IMR-90 (cell line): ENCODE measurements at places on chromosomes 4 and X.

DNA sequence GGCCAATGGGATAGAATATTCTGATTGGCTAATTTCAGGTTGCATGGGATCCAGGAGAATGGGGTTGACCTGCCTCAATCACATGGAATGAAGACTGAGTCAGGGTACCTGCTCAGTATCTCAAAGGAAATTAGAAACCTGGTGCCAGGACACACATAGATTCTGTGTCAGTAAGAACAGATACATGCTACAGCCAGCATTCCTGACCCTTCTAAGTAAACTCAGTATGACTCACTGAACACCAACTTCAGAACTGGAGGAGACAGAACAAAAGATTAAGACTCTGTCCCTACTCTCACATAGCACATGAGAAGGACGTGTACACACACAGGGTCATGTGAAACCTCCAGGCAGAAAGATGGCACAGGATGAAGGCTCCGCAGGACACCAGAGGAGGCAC, 54.5 kb downstream of the FAM184B start:
- no peak for DNase-seq
- H3K4me1 ChIP-seq = no peaks in the 10 kb centered on the region
- no peak overlapping the region for H3K27ac ChIP-seq
- no peak overlapping the region for H3K4me3 ChIP-seq
- no peaks in the 10 kb centered on the region for H3K36me3 ChIP-seq

DNA sequence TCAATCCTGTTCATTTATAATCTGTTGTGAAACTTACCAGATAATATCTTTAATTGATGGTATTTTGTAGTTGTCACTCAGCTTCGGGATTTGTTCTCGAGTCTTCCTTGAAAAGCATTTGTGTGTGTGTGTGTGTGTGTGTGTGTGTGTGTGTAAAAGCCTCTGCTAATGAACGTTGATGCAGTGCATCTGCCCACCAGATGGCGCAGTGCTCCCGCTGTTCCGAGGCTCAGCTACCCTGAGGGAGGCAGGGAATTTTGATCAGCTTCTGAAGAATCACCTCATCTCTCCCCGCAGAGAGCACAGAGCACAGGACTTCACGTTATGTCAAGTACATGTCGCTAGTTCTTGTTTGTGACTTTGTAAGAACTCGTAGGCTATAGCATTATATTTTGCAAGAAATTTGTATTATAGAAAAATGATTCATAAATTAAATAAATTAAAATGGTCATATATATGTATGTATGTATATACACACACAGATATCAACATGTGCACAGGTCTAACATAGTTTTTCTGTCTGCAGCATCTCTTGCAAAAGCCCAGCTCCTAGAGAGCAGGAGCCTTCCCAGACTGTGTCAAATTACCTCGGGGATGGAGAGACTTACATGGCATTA, 316.7 kb upstream of the IGFBP7 start:
- H3K27ac ChIP-seq = no peak overlapping the region

DNA sequence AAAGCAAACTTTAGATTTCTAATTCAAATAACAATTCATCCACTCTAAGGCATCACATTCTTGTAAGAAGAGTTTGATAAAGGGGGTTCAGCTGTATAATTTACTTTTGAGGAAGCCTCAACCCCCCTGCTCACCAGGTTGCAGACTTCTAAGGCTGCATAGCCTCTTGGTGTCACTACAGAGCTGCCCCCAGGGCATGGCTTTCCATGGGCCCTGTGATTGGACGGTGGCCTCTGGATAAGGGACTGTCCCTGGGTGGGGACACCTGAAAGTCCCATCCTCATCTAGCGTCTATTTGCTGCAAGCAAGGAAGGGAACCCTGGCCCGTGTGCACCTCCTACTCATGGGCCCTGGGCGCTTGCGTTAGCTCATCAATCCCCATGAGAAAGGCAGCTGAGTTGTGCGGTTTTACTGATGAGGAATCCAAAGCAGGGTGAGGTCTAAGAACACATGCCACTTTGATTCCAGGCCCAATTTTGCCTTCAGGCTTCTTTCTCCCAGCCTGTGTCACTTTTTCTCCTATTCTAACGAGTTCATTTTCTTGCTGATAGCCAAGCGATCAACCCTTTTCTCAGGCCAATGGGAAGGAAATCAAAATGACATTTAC, 51.8 kb downstream of the SCML1 start:
- no peak overlapping the region for H3K27ac ChIP-seq
- DNase-seq = no peak
- no peak overlapping the region for H3K4me3 ChIP-seq
- H3K4me1 ChIP-seq = no peaks in the 10 kb centered on the region
- H3K27me3 ChIP-seq = peaks cover 1% of the 10 kb centered on the region; the same call in 1 of the 2 replicates
- H3K36me3 ChIP-seq = no peaks in the 10 kb centered on the region

DNA sequence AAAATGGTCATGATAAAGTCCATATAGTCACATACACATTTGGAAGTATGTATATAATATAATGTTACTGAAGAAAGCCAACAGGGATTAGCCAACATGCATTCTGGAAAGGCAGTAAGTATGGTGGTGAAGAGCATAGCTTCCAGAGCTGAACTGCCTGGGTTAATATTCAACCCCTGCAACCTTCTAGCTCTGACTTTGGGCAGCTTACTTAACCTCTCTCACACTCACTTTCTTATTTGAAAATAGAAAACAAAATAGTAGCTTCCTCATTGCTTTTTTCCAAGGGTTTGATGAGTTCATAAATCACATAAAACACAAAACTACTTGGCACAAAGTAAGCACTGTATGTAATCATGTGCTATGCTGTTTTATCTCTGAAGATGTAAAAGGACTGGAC, 216.4 kb downstream of the CHIC2 start:
- H3K4me1 ChIP-seq = peaks cover 10% of the 10 kb centered on the region
- H3K27me3 ChIP-seq = no peaks in the 10 kb centered on the region
- DNase-seq = no peak
- no peaks in the 10 kb centered on the region for H3K36me3 ChIP-seq

DNA sequence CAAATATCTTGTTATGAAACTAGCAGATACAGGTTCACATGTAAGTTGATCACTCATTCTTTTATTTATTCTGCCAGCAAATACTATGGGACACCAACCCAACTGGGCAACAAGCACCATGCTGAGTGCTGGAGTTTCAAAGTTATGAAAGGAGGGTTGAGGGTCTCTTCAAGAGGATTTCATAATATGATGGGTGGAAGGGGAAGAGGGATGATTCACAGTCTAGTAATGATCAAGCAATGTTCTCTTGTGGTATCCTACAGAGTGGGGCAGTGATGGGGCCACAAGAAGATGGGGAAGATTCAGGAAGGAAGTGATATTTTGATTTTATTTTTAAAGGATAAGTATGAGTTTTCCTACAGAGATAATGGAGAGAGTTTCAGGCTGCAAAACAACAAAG, 46.2 kb upstream of the TXK start:
- H3K4me3 ChIP-seq = no peak overlapping the region
- H3K27ac ChIP-seq = no peak overlapping the region
- DNase-seq = peak; percentile 4
- no peaks in the 10 kb centered on the region for H3K27me3 ChIP-seq

DNA sequence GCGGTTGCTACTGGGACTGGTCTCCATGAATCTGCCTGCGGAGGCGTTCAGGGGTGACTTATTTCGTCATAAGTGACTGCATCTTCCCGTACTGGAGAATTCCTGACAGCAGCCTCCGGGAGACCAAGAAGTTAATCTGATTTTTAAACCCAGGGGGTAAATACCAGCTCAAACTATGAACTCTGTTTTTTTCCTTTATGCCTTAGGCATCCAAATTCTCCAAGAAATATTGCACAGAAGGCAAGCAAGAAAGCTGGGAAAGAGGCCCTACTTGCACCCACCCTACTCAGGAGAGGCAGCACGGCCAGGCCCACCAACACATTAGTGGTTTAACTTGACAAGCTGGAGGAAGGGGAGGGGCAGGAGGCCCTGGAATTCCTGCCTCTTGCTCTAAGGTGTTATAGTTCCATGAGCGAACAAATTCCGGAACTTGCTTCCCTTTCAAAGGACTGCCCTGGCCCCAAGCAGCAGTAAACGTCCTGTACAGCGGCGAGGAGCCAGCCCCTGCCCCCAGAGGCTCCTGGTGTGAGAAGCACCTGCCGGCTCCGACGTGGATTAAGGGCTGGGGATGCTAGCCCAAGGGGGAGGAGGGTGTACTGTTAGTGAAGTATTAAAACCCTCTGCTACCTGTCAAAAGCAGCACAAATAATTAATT, 177.2 kb downstream of the AFAP1 start:
- DNase-seq = no peak
- H3K27me3 ChIP-seq = no peaks in the 10 kb centered on the region
- H3K36me3 ChIP-seq = peaks cover 83% of the 10 kb centered on the region
- H3K4me3 ChIP-seq = no peak overlapping the region
- peaks cover 4% of the 10 kb centered on the region for H3K4me1 ChIP-seq
- H3K27ac ChIP-seq = no peak overlapping the region

GRCh38 chrX:143754183-143754582, 33.6 kb upstream of the SPANXN2 start:
- no peaks in the 10 kb centered on the region for H3K27me3 ChIP-seq
- H3K4me1 ChIP-seq = no peaks in the 10 kb centered on the region
- H3K27ac ChIP-seq = no peak overlapping the region
- no peak for DNase-seq
- no peaks in the 10 kb centered on the region for H3K36me3 ChIP-seq

- H3K36me3 ChIP-seq = no peaks in the 10 kb centered on the region
- H3K27ac ChIP-seq = peak overlapping the region; percentile 61; the same call in 1 of the 2 replicates
- peaks cover 3% of the 10 kb centered on the region; the same call in 1 of the 2 replicates for H3K4me1 ChIP-seq
These were observed 301.2 kb upstream of the ARSJ start for GRCh38 chr4:114280645-114281044.

DNA sequence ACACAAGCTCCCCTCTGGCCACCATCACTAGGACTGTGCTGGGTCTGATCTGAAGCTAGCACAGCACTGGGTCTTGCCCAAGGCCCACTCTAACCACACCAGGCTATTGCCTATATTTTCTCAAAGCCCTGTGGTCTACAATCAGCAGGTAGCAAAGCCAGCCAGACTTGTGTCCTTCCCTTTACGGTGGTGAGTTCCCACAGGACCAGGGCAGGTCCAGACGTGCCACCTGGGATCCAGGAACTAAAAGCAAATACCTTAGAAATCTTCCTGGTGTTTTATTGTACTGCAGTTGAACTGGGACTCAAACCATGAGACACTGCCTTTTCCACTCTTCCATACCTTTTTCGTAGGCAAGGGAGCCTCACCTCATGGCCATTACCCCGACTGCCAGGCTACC, 9.0 kb upstream of the MAGEC2 start:
- H3K36me3 ChIP-seq = no peaks in the 10 kb centered on the region
- no peaks in the 10 kb centered on the region for H3K4me1 ChIP-seq
- no peaks in the 10 kb centered on the region for H3K27me3 ChIP-seq
- no peak overlapping the region for H3K4me3 ChIP-seq
- no peak overlapping the region for H3K27ac ChIP-seq
- no peak for DNase-seq

DNA sequence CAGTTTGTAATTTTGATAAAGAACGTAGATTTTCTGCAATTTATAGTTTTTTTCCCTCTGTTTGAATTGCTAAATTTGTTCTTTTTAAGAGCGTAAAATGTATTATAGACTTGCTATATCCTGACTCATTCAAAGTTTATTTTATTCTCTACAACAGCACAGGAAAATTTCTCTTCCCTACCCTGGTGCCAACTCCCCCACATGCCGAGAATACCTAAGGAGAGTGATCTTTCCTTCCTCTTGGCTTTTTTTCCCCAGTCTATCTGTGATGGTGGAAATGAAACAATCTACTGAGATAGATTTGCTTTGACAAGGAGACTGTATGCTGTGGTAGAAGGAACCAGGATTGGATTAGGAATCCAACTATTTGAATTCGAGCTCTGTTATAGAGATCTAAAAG, 271.6 kb downstream of the TLL1 start:
- DNase-seq = no peak
- no peaks in the 10 kb centered on the region for H3K4me1 ChIP-seq
- H3K4me3 ChIP-seq = no peak overlapping the region

DNA sequence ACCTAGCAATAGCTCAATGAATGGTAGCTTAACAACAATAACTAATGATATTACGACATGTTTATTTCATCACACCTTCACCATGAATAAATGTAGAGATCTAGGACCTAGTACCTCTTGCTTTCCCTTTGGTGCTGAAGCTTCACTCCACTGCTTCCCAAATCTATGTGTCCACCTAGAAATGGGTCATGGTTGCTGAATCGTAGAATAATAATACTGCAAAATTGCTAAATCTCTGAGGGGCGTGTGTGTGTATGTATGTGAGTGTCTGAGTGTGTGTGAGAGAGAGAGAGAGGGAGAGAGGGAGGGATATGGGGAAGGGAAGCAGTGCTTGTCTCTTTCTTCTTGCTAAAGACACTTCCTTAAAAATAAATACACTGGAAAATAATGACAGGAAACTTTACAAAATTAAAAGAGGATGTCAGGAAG, 109.3 kb upstream of the BMP2K start:
- no peaks in the 10 kb centered on the region for H3K27me3 ChIP-seq
- no peak overlapping the region for H3K4me3 ChIP-seq
- no peaks in the 10 kb centered on the region for H3K36me3 ChIP-seq
- H3K27ac ChIP-seq = no peak overlapping the region
- DNase-seq = no peak
- H3K4me1 ChIP-seq = peaks cover 3% of the 10 kb centered on the region

DNA sequence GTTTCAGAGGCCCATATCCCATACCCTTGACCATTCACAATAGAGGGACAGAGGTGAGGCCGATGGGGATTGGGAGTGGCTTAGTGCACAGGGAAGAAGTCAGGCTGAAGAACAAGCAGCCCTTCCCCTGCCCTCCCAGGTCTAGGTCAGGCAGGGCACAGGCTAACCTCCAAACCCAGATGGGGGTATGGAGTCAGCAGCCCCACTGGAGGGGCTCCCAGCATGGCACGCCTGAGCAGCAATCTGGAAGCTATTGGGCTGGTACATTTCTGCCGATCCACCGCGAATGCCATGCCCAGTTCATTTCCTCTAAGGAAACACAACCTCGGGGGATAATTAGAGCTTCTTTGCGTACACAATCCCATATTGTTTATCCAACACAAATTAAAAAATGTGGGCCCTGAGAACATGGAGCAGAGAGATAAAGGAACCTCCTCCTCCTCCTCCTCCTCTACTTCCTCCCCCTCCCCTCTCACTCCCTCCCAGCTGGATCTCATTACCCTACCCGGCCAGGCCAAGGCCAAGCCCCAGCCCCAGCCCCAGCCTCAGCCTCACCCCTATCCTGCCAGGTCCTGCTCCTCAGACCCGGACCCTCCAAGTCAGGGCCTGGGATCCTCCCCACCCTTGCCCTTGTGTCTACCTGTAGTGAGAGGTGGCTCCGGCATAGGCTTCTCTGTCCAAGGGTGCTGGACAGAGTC, 83.0 kb downstream of the PJA1 start:
- peaks cover 30% of the 10 kb centered on the region for H3K27me3 ChIP-seq
- no peak overlapping the region for H3K4me3 ChIP-seq
- DNase-seq = no peak
- no peaks in the 10 kb centered on the region for H3K36me3 ChIP-seq

- H3K36me3 ChIP-seq = peaks cover 19% of the 10 kb centered on the region
- no peak overlapping the region for H3K4me3 ChIP-seq
- H3K27me3 ChIP-seq = no peaks in the 10 kb centered on the region
- no peak overlapping the region for H3K27ac ChIP-seq
These were observed 132.1 kb downstream of the DIPK2B start for GRCh38 chrX:45068569-45068968.

GRCh38 chrX:140477987-140478386, 26.9 kb downstream of the SOX3 start:
- H3K36me3 ChIP-seq = no peaks in the 10 kb centered on the region
- no peaks in the 10 kb centered on the region for H3K27me3 ChIP-seq
- H3K4me3 ChIP-seq = no peak overlapping the region
- H3K27ac ChIP-seq = no peak overlapping the region
- no peak for DNase-seq
- H3K4me1 ChIP-seq = no peaks in the 10 kb centered on the region
